ENCODE measurements at places on chromosomes 2 and 18.

GRCh38 chr18:78813936-78814710 is 165.5 kb upstream of the SALL3 start:
- no peak for DNase-seq
- peaks cover 32% of the 10 kb centered on the region for H3K27me3 ChIP-seq
- no peak overlapping the region for H3K4me3 ChIP-seq
- H3K27ac ChIP-seq, result no peak overlapping the region
- H3K4me1 ChIP-seq, result no peaks in the 10 kb centered on the region

DNA sequence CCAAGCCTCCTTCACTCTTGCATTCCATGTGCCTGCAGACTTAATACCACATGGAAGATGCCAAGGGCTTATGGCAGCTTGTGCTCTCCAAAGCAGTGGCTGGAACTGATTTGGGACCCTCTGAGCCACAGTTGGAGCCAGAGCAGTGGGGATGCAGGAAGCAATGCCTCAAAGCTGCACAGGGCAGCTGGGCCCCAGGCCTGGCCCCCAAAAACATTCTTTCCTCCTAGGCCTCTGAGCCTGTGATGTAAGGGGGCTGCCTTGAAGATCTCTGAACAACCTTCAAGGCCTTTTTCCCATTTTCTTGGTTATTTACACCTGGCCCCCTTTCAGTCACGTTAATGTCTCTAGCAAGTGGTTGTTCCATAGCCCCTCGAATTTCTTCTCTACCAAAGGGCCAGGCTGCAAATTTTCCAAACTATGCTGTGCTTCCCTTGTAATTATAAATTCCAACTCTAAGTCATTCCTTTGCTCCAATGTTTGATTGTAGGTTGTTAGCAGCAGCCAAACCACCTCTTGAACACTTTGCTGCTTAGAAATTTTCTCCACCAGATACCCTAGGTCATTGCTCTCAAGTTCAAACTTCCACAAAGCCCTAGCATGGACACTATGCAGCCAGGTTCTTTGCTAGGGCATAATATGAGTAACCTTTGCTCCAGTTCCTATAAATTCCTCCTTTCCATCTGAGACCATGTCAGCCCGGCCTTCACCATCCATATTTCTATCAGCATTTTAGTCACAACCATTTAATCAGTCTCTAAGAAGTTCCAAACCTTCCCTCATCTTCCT is 245.0 kb upstream of the RBBP8 start:
- H3K27ac ChIP-seq, result no peak overlapping the region
- peaks cover 4% of the 10 kb centered on the region for H3K4me1 ChIP-seq
- no peaks in the 10 kb centered on the region for H3K27me3 ChIP-seq
- no peaks in the 10 kb centered on the region for H3K36me3 ChIP-seq
- DNase-seq, result no peak
- no peak overlapping the region for H3K4me3 ChIP-seq

GRCh38 chr2:6754419-6754818 is 111.3 kb downstream of the CMPK2 start:
- no peaks in the 10 kb centered on the region for H3K36me3 ChIP-seq
- no peaks in the 10 kb centered on the region for H3K4me1 ChIP-seq
- no peak overlapping the region for H3K4me3 ChIP-seq
- H3K27me3 ChIP-seq, result peaks cover 6% of the 10 kb centered on the region

GRCh38 chr2:216665717-216666116 is 29.6 kb downstream of the IGFBP5 start:
- DNase-seq, result no peak
- peaks cover 30% of the 10 kb centered on the region for H3K36me3 ChIP-seq
- H3K27me3 ChIP-seq, result no peaks in the 10 kb centered on the region
- H3K27ac ChIP-seq, result no peak overlapping the region
- H3K4me3 ChIP-seq, result no peak overlapping the region
- peaks cover 14% of the 10 kb centered on the region for H3K4me1 ChIP-seq

- H3K27me3 ChIP-seq, result no peaks in the 10 kb centered on the region
- peak; percentile 57 for DNase-seq
- H3K4me1 ChIP-seq, result peaks cover 6% of the 10 kb centered on the region
Observed at GRCh38 chr2:8494151-8494550, 187.7 kb upstream of the ID2 start.

DNA sequence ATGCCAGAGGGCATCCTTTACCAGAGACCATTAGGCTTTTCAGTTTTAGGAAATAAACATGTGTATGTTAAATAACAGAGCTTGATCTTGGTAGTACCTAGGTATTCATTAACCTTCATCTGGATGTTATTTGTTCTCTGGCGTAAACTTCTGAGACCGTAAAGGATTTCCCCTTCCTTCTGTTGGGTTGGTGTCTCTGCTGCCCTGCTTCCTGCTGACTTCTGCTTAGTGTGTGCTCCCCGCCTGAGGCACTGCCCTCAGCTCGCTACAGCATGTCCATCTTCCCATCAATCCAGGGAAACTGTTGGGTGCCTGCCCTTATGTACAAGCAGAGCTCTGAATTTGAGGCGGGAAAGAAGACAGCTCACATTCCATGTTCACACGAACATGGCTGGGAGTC is 177.9 kb downstream of the TPGS2 start:
- no peak overlapping the region for H3K4me3 ChIP-seq
- H3K27ac ChIP-seq, result no peak overlapping the region
- H3K4me1 ChIP-seq, result peaks cover 3% of the 10 kb centered on the region
- H3K36me3 ChIP-seq, result no peaks in the 10 kb centered on the region
- H3K27me3 ChIP-seq, result no peaks in the 10 kb centered on the region
- DNase-seq, result no peak

DNA sequence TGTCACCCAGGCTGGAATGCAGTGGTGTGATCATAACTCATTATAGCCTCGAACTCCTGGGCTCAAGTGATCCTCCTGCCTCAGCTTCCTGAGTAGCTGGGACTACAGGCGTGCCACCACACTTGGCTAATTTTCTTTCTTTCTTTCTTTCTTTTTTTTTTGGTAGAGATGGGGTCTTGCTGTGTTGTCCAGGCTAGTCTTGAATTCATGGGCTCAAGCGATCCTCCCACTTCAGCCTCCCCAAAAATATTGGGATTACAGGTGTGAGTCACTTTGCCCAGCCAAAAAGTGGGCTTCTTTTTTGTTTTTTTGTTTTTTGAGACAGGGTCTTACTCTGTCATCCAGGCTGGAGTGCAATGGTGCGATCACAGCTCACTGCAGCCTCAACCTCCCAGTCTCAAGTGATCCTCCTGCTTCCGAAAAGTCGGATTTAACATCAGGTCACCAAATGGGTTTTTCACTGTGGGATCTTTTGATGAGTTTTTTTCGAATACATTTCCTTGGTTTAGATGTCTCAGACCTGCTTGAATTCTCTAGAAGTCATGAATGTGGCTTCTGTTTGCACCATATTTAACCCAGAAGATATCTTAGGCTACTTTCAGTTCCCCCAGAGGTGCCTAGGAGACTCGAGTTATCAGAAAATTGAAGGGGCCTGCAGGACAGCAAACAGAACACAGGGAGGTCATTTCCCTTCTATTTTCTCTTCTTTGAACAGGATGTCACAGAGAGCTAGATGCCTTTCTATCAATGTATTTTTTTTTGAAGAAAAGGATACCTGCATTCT is 8.9 kb downstream of the RAB31 start:
- no peaks in the 10 kb centered on the region for H3K27me3 ChIP-seq
- no peak overlapping the region for H3K27ac ChIP-seq
- no peak for DNase-seq

GRCh38 chr2:69665152-69665551 is 21.6 kb upstream of the AAK1 start:
- DNase-seq, result no peak
- H3K4me3 ChIP-seq, result no peak overlapping the region
- no peaks in the 10 kb centered on the region for H3K27me3 ChIP-seq

- H3K27me3 ChIP-seq, result no peaks in the 10 kb centered on the region
- DNase-seq, result no peak
- no peak overlapping the region for H3K27ac ChIP-seq
Observed at GRCh38 chr2:55844986-55845385, 78.6 kb downstream of the EFEMP1 start.

DNA sequence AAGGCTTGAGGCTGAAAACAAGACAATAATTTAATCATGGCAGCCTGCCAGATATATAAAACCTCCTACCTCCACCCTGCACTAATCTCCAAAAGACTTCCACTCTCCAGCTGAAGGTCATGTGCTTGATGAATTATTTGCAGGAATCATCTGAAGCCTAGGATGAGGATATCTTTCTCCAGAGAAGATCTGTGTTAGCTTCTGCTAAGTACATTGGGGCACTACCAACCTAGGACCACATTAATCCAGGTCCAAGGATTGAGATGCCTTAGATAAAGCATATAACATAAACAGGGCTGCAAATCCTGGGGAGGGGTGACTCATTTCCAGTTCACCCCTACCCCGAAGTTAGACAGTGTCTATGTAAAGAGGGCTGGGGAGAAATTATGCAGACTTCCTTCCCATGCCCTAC is 80.5 kb upstream of the FRZB start:
- H3K27me3 ChIP-seq, result no peaks in the 10 kb centered on the region
- H3K36me3 ChIP-seq, result peaks cover 45% of the 10 kb centered on the region
- H3K4me1 ChIP-seq, result no peaks in the 10 kb centered on the region
- DNase-seq, result no peak
- H3K27ac ChIP-seq, result no peak overlapping the region
- no peak overlapping the region for H3K4me3 ChIP-seq

GRCh38 chr2:238320246-238320647 is at the start of gene TRAF3IP1:
TRAF3IP1 (plus strand) TSS chr2:238320518; CDS start chr2:238320663, 145 bp downstream.
- peak within 1 kb of the TSS; percentile 78 for H3K27ac ChIP-seq
- H3K36me3 ChIP-seq, result peaks cover 17% of the 10 kb centered on the region
- peak; percentile 90 for DNase-seq
- H3K27me3 ChIP-seq, result no peaks in the 10 kb centered on the region

GRCh38 chr2:165425556-165425955 is 43.9 kb upstream of the CSRNP3 start:
- no peaks in the 10 kb centered on the region for H3K4me1 ChIP-seq
- H3K27ac ChIP-seq, result no peak overlapping the region
- H3K4me3 ChIP-seq, result no peak overlapping the region
- DNase-seq, result no peak
- no peaks in the 10 kb centered on the region for H3K27me3 ChIP-seq
- H3K36me3 ChIP-seq, result no peaks in the 10 kb centered on the region

GRCh38 chr2:180669016-180669415 is 311.4 kb upstream of the UBE2E3 start:
- no peaks in the 10 kb centered on the region for H3K27me3 ChIP-seq
- H3K4me3 ChIP-seq, result no peak overlapping the region
- no peak overlapping the region for H3K27ac ChIP-seq
- no peak for DNase-seq

DNA sequence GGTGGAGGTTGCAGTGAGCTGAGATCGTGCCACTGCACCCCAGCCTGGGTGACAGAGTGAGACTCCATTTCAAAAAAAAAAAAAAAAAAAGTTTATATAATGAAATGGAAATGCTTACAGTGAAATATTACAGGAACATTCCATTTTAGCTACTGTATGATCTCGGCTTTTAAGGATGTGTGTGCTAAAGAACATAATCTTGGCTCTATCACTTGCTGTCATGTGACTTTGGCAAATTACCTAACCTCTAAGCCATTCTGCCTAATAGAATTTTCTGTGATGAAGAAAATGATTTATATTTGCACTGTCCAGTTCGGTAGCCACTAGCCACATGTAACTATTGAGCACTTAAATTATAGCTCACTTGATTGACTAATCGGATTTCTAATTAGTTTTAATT is 36.3 kb downstream of the SMAD4 start:
- no peak for DNase-seq
- no peak overlapping the region for H3K27ac ChIP-seq
- no peaks in the 10 kb centered on the region for H3K27me3 ChIP-seq
- no peak overlapping the region for H3K4me3 ChIP-seq
- peaks cover 42% of the 10 kb centered on the region for H3K36me3 ChIP-seq
- peaks cover 30% of the 10 kb centered on the region for H3K4me1 ChIP-seq

- H3K27ac ChIP-seq, result no peak overlapping the region
- no peak for DNase-seq
- H3K4me1 ChIP-seq, result peaks cover 26% of the 10 kb centered on the region
- no peak overlapping the region for H3K4me3 ChIP-seq
- no peaks in the 10 kb centered on the region for H3K27me3 ChIP-seq
Observed at GRCh38 chr2:28162564-28162963, 230.1 kb upstream of the FOSL2 start.
